ENCODE measurements at places on chromosomes 12 and 14.
A peak's percentile ranks its signal among the peaks of the same experiment; 100 is the strongest.

- no peak for DNase-seq
Observed at GRCh38 chr14:76434220-76434619, 58.3 kb downstream of the ESRRB start.

GRCh38 chr14:104119488-104120251 lies 18.7 kb upstream of the KIF26A start:
- no peak for DNase-seq

DNA sequence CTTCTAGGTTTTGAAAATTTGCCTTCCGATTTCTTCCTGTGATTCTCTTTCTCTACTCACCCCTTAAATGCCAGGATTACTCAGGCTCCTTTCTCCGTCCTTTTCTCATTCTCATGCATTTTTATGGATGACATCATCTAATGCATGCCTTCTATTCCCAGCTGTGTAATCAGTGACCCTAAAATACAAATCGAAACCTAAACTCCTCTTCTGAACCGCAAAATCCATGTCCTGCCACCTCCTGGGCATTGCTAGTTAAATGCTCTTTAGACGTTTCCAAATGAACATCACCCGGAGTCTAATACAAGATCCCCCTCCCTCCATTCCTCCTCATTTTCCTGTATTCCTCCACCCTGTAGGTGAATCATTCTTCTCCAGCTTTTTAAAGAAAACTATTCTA lies 1703.1 kb upstream of the FLRT2 start:
- no peak for DNase-seq

DNA sequence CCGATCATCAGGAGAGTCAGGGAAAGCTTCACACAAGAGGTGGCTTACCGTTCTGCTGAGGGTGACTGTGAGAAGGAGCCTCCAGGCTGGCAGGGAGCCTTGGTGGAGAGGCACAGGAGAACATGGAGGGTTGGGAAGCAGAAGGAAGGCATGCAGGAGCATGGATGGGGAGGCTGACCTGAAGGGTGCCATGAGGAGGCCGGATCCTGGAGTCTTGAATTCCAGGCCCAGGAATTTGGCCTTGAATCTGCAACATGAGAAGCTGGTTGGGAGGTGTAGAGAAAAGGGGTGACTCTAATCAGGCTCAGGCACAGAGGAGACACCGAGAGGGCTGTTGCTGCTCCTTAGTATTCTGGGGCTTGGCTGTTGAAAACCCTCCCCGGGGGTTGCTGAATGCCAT lies 130.2 kb downstream of the PELI2 start:
- no peak for DNase-seq

GRCh38 chr14:59629444-59630287 lies 53.1 kb upstream of the CCDC175 start:
- DNase-seq = no peak

GRCh38 chr14:69631509-69631908 lies 20.1 kb downstream of the SUSD6 start:
- no peak for DNase-seq

- DNase-seq = no peak
Observed at GRCh38 chr12:47370421-47370820, 290.7 kb upstream of the AMIGO2 start.

DNA sequence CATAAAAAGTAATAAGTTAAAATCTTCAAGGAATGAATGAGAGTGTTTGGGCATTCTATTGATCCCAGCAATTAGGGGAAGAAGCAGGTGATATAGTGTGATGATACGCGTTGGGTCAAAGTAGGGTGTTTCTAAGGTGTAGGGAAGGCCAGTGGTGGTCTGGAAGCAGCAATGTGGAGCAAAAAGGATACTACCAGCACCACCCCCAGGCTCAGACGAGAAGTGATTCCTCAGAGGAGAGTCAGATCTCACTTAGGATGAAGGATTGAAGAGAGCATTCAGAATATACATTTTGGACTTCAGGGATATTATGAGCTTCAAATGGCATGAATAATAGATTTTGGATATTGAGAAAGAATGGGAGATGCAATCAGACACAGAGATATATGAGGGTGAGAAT lies 497.6 kb downstream of the RMST start:
- no peak for DNase-seq

DNA sequence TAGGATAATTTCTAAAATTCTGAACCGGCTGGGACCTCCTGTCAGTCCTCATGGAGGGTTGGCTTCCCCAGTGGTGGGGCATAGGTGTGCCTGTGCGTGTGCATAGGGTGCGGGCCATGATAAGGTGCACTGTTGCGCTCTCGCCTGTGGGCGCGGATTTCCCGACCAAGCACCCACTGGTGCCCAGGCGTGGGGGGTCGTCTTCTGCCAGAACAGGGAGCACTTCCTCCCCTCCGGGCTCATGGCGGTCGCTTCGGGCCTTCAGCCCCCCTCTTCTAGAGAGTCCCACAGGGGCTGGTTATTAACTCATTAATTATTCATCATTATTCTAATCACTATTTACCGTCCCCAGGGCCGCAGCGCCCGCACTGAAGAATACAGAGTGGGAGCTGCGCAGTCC lies 2.8 kb downstream of the C1QL4 start:
- no peak for DNase-seq

- DNase-seq = no peak
Observed at GRCh38 chr12:57093415-57094207, 4.7 kb downstream of the NAB2 start.

DNA sequence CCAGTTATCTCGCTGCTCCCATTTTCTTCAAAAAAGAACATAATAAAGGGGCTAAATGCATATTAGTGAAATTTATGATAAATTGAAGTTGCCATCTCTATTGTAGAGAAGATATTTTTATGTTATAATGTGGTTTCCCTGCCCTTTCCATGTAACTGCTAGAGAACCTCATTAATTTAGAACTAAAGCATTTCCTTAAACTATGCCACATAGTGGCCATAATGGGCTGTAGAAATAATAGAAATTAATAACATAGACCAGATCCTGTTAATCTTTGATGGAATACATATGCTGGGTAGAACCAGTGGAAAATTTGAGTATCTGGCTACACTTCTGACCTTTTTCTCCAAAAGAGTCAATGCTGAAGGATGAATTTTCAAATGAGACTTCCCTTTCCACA lies 376.7 kb downstream of the PDZRN4 start:
- no peak for DNase-seq

DNA sequence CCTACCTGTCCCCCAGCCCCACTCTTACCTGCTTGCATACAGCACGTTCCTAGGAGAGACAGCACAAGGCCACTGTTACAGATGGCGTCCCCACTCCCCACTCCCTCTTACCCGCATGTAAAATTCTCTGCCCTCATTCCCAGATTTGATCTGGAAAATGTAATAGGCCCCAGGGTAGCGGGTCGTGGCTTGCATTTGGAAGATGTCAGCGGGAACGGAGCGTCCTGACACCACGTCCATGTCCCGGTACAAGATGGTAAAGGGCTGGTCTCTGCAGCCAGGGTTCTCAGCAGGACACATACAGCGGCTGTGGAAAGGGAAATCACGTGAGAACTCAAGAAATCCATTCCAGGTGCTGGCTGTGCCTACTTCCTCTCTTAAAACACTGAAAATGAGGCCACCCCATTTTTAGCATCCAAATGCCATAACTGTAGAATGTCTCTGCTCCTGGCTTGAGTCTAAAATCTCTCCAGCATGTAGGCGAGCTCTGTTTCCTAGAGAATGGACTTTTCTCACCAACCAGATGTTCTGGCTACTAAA lies 10.1 kb upstream of the TC2N start:
- DNase-seq = no peak

DNA sequence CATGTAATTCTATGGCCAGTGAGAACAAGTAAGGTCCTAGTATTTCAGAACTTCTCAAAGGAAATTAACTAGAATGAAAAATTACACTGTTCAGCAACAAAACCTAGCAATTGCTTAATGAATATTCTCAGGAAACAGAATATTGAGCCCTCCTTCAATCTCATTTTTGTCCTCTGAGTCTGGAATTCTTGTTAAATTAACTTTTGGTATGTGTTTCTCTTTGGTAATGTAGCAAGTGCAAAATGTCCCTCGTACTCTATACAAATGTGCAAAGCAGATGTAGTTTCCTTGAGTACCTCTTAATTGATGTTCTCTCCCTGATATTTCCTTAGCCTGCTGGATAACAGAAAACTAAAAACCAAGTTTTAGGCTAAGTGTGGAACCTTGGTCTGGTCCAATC lies 190.8 kb upstream of the CNOT2 start:
- no peak for DNase-seq

DNA sequence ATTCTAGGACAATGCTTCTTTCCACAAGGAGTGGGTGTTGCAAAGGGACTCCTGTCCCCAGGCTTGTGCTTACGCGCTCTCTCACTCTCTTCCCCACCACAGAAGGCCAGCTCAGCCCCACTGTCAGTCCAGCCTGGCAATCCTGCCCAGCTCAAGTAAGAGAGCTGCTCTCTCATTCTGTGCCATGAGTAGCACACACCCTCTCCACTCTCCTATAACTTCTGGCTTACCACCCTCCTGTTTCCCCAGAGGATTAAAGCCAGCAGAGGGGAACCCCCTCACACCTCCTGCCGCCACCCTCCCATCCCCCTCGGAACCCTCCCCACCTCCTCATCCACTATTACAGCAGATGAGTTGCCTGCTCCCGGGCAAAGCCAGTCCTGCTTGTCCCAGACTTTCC lies 17.1 kb downstream of the NCKAP5L start:
- peak; percentile 15 for DNase-seq

DNA sequence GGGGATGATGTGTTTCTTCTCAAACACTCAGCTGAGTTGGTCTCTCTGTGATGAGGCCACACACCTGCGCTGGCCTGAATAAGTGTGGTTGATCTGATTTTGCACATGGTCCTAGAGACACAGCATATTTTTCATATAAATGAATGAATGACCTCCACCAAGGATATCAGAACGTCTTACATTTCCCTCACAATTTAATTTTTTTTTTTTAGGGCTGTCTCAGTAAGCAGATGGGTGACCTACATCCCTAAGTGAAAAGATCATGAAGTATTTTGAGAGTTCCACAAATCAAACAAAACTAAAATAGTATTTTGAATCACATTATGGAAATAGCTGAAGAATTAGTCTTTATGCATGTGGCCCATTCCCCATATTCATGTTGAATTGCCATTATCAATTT lies 333.7 kb upstream of the TMTC1 start:
- DNase-seq = no peak

DNA sequence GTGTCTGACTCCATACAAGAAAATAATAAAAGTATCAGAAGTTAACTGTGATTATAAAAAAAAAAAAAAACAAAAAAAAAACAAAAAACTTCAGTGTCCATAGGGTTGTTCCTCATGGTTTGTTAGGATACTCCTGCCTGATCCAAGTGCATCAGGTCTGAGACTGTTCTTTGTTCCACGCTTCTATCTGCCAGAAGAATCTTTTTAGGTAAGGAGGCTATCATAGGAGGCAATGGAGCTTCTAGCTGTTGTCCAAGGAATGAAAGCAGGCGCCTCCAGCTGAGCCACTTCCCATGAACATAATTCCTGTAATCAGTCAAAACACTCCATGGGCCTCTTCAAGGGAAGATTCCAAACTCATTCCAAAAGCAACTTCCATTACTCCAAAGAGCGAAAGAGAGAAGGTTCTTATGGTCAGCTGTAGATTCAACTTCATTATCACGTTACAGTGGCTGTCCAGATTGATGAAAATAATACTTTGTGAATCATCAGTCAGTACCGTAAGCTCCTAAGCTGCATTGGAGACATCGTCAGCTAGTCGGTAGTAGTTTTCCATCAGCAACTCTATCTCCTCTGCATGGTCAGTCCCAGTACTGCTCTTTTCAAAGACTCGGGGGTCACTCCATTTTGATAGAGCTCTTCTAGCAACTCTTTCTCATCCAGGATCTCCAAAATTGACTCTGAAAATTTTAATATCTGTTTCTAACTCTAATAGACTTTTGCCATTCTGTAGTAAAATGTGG lies 9.7 kb downstream of the TBC1D15 start:
- no peak for DNase-seq

DNA sequence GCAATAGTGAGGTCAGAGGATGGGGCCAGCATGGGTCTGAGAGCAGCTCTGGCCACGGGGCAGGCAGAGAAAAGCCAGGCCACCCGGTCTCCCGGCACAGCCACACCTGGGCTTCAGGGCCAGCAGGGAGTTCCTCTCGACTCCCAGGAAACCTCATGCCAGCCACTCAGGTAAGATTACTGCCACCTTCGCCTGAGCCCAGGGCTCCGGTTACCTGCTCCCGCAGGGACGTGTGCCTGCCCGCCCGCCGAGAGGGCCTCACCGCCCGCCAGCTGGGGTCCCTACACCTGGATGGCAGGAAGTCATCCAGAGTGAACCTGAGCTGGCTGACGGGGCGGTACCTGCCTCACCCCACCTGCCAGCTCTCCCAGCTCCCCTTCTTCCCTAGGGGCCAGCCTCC lies 7.3 kb downstream of the JAG2 start:
- DNase-seq = no peak

GRCh38 chr12:25743679-25744215 lies 190.7 kb upstream of the LMNTD1 start:
- DNase-seq = no peak

GRCh38 chr14:52923902-52924575 lies 26.8 kb downstream of the FERMT2 start:
- no peak for DNase-seq

DNA sequence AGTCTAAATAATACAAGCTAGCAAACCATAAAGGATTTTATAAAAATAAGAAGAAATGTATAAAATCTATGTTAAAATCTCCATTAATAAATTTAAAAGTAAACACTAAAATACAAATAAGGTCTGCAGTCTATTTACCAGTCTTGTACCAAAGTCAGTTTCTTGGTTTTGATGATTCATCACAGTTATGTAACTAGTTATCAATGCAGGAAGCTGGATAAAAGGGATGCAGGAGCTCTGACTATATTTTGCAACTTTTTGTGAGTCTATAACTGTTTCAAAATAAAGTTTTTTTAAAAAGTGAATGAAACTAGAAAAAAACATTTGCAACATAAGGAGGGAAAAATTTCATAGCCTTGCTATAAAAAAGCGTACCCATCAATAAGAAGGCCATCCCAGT lies 151.5 kb downstream of the DERA start:
- no peak for DNase-seq

- no peak for DNase-seq
Observed at GRCh38 chr12:6114476-6114870, 10.0 kb downstream of the VWF start.

DNA sequence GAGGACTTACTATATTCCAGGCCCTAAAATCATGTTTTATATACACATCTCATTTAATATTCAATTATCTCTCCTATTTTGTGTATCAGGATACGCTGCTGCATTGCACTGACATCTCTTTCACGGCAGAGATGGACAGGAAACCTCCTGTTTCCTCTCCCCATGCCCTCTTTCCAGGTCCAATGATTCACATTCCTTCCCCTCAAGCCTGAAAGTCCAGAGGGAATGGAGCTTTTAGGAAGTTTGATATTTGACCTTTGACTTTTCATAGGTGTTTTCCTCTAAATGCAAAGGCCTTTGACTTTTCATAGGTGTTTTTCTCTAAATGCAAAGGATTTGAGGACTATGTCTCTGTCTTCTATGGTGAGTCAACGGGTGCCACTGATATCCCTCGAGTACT lies 89.5 kb downstream of the STON2 start:
- no peak for DNase-seq

- no peak for DNase-seq
Observed at GRCh38 chr12:46507766-46508165, 135.2 kb upstream of the SLC38A2 start.

GRCh38 chr14:24279301-24280186 lies 8.1 kb upstream of the RABGGTA start:
- peak; percentile 70 for DNase-seq
